NCI-H187 (cell line): ENCODE measurements at places on chromosomes 4 and X.

DNA sequence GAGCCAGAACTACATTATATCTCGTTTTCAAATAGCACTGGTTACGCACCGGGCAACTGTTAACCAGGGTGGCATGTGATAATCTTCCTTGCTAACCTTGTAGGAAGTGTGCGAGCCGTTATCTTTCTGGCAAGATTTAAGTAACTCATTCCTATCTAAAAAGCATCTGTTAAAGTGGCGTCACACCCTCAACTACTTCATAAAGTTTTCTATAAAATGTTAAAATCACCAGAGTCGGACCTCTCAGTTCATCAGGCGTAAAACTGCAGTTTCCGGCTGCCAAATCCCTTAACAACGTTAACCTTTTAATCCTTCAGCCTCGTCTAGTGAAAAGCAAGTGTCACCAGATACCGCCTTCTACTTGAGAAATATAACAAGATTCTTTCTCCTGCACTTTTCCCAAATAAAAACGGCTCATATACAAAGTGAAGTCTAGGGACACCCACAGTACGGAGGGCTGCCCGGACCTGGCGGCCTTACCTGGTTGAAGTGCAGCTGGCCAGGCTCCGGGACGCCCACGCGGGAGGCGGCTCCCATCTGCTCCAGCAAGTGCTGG, 1.2 kb downstream of the SLC39A8 start:
- peak; percentile 17 for DNase-seq

DNA sequence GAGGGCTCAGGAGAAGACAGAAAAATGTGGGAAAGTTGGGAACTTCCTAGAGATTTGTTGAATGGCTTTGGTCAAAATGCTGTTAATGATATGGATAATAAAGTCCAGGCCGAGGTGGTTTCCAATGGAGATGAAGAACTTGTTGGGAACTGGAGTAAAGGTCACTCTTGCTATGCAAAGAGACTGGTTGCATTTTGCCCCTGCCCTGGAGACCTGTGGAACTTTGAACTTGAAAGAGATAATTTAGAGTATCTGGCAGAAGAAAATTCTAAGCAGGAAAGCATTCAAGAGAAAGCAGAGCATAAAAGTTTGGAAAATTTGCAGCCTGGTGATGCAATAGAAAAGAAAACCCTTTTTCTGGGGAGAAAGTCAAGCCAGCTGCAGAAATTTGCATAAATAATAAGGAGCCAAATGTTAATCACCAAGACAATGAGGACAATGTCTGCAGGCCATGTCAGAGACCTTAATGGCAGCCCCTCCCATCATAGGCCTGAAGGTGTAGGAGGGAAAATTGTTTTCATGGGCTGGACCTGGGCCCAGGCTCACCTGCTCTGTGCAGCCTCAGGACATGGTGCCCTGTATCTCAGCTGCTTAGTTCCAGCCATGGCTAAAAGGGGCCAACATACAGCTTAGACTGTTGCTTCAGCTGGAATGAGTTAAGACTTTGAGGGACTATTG, 203.8 kb downstream of the RELL1 start:
- DNase-seq: no peak

GRCh38 chrX:39814391-39814790, 283.4 kb downstream of the BCOR start:
- DNase-seq: no peak

- DNase-seq: no peak
Observed at GRCh38 chr4:165382640-165383039, 3.8 kb downstream of the CPE start.

DNA sequence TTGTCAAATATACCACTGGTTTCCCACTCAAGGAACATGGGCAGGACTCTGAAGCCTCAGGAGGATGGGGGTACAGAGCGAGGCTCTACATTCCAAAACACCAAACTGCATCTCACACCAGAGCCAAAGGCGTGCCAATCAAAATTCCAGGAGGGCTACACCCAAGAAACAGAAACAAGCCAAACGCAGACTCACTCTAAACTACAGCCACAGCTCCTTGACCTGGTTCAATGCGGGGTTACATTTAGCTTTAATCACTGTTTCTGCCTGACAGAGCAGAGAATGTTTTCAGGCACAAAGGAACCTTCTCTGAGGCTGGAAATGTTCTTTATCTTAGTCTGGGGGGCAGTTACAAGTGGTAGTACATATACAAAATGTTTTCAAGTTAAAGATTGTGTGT, 2121.5 kb upstream of the AGA start:
- no peak for DNase-seq

DNA sequence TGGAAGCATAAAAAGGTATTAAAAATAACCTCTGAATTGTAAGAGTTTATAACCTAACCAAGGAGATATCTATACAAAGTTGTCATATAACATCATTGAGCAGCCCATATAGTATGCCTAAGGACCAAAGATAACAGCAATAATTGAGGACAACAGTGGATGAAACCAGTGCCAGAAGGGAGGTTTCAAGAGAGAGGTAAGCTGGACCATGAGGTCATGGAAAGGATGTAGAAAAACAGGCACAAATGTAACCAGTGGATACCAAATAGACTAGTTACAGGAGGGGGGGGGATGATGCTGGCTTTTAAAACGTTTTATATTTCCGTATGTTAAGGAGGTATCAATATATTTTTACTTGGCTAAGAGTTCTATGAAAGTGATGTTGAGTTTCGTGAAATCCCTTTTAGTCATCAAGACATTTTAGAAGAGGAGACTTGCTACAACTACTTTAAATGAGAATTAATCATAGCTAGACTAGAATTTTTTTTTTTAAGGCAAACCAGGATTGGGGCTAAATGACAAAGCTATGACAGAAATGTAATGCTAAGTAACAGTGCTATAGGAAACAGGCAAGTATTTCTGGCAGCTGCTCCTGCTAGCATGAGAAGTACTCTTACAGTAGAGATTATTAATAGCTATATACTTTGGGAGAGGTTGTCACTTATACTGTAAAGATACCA, 161.1 kb downstream of the FBXW7 start:
- no peak for DNase-seq

GRCh38 chr4:76449833-76450232, 14.8 kb downstream of the SHROOM3 start:
- DNase-seq: no peak

DNA sequence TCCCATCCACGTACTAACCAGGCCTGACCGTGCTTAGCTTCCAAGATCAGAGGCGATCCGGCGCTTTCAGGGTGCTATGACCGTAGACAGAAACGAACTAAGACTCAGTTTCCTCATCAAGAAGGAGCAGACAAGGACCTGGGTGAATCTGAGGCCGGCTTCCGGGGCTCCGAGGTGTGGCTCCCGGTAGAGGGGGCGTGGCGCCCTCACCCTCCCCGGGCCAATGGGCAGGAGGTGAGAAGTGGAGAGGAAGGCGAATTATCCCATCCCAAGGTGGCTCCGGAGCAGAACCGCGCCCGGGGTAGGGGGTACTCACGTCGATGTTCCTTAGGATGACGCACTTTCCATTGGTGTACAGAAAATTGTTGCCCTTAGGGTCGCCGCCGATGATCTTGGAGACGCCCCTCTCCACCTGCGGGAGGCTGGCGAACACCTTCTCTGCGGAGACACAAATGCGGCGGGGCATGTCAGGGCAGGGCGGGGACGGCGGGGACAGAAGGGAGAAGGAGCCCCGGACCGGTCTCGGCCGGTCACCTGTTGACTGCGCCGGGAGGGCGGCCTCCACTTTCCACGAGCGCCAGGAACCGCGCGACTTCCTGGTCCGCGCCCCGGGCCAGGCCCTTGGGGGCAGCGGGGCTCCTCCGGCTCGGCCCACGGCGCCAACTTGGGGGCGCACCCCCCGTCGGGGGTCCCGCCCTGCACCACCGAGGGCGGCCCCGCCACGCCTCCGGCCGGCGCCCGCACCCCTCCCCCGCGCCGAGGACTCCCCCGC, 616 bp downstream of the WDR1 start:
- no peak for DNase-seq

- no peak for DNase-seq
Observed at GRCh38 chrX:125170459-125170858, 149.2 kb upstream of the TEX13C start.

GRCh38 chr4:66404141-66404540, 733.9 kb upstream of the EPHA5 start:
- DNase-seq: no peak

- DNase-seq: no peak
Observed at GRCh38 chr4:173517781-173518424, 12.1 kb downstream of the HAND2 start.
